CD4-positive, alpha-beta T cell treated with Interleukin-10 for 1 hour (primary cell): ENCODE measurements at places on chromosomes 16 and 17.

DNA sequence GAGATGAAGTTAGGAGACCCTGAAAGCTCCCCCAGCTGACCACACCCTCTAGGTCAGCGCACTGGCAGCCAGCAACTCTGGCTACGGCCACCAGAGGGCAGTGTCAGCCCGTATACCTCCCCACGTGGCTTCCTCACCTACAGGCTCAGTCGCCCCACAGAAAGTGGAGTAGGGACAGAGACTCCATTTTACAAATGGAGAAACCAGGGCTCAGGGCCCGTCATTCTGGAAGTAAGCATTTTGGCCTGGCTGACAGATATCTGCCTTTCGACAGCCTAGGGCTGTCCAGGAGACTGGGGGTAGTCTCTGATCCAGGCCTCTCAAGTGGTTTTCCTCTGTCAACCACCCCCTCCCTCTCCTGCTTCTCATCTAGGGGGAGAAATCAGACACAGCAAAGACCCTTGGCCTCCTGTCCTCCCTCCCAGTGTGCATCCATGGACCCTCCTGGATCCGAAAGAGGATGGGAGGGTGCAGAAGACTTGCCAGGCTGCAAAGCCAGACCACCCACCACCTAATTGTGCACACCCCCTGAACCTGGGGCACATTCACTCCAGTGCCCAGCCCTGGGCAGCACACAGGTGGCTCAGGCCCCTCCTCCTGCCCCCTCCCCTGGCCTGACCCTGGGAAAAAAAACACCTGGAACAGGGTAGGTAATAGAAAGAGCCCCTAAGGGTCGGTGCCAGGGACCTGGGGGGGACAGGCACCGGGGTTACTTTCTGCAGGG is 3.8 kb upstream of the HAP1 start:
- DNase-seq = peak; percentile 80

GRCh38 chr16:49559242-49559641 is 185.6 kb downstream of the C16orf78 start:
- no peak for DNase-seq

DNA sequence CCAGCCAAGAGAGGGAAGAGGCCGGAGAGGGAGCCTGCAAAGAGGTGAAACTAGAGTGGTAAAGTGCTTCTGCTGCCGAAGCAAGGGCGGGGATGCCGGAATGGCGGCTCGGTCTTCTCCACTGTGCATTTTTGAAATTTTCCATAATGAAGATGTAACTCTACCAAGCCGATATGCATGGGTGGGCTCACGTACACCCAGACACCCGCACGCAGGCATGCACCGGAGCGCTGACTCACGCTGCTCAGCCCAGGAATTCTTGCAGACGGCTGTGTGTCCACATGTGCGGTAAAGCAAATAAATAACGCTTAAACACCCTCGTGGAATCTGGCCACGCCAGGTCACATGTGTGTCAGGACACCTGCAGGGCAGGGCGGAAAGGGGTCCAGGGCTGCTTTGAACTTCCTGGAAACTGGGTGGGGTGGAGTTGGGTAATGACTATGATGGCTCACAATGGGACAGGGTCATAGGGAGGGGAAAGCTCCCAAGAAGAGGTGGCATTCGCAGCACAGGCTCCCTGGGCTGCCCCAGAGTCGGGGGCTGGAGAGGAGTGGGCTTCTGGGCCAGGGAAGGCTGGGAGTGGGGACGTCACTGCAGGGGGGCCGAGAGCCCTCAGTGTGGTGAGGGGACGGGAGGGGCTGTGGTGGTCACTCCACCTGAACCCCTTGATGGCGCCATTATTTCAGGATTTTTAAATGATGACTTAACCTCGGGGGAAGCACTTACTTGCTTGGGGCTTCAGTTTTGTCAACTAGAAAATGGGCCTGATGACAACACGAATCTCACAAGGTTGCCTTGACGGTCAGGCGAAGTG is 265.5 kb downstream of the PARN start:
- no peak for DNase-seq

GRCh38 chr16:71441348-71442050 is 355 bp downstream of the TLE7 start:
- DNase-seq = peak; percentile 13

GRCh38 chr16:89593841-89594240 is 18.3 kb downstream of the CPNE7 start:
- DNase-seq = peak; percentile 76

- no peak for DNase-seq
These were observed 100.0 kb downstream of the ZNF423 start for GRCh38 chr16:49755716-49756505.

- DNase-seq = no peak
These were observed 1.5 kb downstream of the TOB1 start for GRCh38 chr17:50864747-50865059.

DNA sequence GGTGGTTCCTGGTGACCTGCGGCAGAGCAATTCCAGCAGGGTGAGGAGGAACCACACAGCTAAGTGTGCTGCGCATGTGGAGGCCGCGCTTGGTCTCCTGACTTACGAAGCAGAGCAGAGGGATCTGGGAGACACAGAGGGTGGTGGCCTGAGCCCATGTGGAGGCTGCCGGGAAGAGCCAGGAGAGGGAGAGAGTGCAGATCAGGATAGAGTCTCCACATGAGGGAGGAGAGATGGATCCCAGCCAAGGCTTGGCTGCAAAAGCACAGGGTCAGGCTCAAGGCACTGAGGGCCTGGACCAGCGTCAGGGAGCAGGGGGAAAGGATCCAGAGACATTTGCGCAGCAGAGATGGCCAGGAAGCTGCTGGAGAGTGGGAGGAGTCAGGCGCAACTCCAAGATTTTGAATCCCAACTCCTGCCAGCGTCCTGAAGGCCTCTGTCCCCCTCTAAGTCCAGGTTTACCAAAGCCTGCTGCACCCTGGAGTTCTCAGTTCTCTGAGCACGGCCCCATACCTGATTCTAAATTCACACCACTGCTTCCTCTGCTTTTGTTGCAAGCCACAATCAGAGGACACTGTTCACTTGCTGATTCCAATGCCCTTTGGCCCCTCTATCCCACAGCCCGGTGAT is 11.3 kb upstream of the MLLT6 start:
- no peak for DNase-seq

GRCh38 chr16:391885-392335 is 5.1 kb upstream of the NME4 start:
- peak; percentile 78 for DNase-seq

DNA sequence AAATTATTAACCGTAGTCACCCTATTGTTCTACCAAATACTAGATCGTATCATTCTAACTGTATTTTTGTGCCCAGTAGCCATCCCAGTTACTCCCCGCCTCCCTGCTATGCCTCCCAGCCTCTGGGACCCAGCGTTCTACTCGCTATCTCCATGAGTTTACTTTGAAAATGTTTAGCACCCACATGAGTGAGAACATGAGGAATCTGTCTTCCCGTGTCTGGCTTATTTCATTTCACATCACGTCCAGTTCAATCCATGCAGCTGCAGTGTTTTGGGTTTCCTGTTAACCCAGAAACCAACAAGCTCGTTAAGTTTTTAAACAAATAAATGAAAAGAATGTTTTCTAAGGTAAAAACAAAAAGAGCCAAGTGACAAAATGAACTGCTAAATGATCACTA is 82.1 kb downstream of the VPS53 start:
- no peak for DNase-seq

DNA sequence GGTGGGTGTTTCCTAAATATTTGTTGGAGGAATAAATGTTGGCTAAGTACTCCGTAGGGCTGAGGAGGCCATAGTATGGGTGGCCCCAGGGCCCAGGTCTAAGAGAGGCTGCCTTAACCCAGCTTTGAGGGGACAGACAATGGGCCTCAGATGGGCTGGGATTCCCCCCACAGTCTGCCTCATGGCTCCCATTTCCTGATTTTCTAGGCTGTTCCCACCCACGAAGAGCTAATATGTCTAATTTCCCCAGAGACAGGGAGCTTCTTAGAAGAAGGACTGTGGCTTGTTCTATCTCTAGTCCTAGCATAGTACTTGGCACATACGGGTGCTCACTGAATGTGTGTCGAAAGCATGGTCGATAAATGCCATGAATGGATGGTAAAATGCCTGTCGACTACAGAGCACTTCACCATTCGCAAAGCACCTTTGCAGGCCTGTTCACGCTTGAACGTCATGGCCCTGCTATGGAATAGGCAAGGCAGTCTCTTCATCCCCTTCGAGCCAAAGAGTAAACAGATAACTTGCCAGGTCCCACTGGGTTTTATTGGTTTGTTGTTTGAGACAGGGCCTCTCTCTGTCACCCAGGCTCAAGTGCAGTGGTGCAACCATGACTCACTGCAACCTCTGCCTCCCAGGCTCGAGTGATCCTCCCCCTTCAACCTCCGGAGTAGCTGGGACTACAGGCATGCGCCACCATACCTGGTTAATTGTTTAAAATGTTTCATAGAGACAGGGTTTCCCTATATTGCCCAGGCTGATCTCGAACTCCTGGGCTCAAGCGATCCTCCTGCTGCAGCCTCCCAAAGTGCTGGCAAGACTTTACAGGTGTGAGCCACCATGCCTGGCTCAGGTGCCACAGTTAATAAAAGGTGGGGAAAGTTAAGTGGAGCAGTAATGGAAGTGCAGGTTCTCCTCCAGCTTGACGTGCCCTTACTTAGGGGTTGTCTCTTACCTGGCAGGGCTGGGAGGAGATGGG is 9.7 kb downstream of the CHAD start:
- no peak for DNase-seq

GRCh38 chr17:72376526-72377345 is 255.9 kb downstream of the SOX9 start:
- no peak for DNase-seq

GRCh38 chr17:35713069-35713728 is 18.2 kb upstream of the RASL10B start:
- no peak for DNase-seq

DNA sequence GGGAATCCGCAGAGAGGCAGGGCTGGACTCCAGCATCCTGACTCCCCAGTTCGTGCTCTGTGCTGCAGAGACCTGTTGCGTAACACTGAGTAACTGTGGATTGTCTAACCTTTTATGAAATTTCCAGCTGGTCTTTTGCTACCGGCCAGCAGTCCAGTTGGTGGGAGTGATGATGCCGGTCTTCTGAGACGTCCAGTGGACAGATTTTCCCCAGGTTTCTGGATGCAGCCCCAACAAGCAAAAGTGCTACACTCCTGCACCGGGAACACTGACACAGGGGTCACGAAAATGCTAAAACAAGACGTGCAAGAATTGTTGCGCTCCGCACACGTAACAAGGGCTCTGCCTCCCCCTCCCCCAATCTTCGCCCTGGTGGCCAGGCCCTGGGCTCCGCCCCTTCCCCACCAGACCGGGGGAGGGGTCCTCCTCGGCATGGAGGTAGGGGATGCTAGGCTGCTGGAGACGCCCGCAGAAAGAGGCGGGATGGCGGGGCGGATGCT is 701 bp upstream of the MRC2 start:
- no peak for DNase-seq

GRCh38 chr17:32258383-32259140 is 7.1 kb upstream of the RHBDL3 start:
- no peak for DNase-seq

DNA sequence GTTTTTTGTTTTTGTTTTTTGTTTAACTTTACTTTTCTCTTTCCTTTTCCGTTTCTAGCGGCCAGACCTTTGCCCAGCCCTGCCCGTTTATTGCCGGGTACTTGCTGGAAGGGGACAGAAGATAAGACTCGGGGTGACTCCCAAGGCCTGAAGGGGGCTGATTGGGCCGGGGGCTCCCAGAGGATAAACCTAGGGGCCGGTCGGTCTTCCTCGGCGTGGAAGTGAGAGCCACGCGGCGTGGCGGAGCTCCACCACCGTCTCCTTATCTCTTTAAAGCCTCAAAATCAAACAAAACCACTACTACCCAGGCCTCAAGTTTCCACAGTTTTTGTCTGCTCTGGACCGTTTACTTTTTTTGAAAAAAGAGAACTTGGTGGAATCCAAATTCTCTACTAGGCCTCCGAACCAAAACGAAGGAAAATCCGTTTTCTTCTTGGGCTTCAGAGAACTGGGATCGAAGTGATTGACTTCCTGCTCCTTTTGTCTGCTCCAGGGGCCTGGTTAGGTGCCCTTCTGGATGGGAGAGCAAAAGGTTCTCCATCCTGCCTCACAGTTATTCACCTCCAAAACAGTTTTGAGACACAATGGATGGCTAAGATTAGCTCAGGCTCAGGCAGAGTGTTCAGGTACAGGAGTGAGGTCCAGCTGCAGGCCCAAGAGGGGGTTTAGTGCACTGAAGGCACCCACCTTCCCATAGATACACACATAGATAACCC is 8.5 kb upstream of the HOXB9 start:
- no peak for DNase-seq

DNA sequence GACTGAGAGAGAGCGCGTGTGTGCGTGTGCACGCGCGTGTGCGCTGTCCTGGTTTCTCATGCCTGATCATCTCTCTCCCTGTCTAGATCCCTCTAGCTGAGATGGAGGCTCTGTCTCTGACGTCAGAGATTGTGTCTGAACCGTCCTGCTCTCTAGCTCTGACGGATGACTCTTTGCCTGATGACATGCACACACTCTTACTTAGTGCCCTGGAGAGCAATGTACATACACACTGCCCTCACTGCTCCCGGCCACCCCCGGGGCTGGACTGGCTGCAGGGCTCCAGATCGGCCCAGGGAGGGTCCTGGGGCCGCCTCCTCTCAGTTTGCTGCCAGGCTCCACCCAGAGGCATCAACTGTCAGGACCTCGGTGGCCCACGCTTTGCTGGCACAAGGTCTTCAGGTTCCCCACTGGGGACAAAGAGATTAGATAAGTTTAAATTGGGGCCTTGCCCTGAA is 13.1 kb upstream of the ABCC3 start:
- DNase-seq = no peak

- DNase-seq = no peak
These were observed 138.0 kb downstream of the ANKFN1 start for GRCh38 chr17:56291226-56291805.

DNA sequence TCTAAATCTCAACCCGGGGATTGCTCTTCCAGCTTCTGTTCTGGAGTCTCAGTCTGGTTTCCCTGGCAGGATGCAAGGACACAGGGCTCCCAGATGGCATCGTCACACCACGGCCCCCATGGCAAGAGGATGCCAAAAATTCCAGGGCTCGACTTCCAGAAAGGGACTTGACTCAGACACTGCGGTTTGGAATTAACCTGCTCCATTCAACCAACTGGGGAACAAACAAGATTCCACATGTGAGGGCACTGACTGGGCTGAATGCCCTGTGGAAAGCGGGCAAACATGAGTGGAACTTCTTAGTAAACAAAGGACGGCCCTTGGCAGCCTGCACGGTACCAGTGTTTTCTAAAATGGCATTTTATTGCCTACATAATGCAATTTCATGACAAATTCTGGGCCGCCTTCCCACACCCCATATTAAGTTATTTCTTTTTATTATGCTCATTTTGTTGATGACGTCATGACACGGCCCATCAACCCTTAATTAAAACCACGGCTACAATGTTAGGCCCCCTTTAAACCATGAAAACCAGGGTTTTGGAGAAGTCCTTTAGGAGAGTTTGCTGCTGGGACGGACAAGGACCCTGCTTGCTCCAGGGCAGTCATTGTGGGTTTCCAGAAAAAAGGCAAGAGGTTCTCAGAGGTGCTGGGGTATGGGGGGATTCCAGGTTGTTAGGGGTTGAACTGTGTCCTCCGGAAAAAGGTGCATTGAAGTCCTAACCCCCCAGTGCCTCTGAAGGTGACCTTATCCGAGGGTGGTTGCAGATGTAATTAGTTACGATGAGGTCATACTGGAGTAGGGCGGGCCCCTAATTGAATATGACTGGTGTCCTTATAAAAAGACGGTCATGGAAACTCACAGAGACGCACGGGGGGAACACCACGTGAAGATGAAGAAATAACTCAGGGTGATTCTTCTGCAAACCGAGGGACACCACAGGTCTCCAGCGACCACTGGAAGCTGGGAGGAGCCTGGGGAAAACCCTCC is 205.6 kb downstream of the FOXL1 start:
- DNase-seq = no peak
